ENCODE measurements at places on chromosomes 3 and 15.

GRCh38 chr3:38267662-38268061, 2.0 kb downstream of the SLC22A13 start:
- DNase-seq: no peak

DNA sequence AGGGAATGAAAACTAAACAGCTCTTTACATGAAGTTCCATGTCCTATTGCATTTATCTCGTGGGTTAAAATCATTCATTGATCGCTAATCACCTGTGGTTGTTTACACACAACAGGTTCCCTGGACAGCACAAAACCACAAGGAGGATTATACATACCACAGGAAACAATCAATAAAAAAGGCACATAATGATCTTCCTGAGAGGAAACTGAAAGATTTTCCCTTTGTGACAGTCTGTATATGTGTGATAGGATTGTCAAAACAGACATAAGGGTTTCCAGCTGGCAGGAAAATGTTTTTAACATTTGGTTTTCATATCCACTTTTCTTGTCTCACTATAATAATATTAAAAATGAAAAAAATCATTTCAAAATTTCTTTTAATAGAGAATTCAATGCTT, 541.8 kb downstream of the NLGN1 start:
- no peak for DNase-seq

GRCh38 chr3:187369089-187369447, 883 bp downstream of the RTP4 start:
- DNase-seq: no peak

GRCh38 chr3:160008961-160009360, 20.3 kb downstream of the IL12A start:
- no peak for DNase-seq

GRCh38 chr15:67731112-67731721, 94.1 kb upstream of the SKOR1 start:
- no peak for DNase-seq

GRCh38 chr3:174700736-174701135, 158.4 kb upstream of the NAALADL2 start:
- no peak for DNase-seq

DNA sequence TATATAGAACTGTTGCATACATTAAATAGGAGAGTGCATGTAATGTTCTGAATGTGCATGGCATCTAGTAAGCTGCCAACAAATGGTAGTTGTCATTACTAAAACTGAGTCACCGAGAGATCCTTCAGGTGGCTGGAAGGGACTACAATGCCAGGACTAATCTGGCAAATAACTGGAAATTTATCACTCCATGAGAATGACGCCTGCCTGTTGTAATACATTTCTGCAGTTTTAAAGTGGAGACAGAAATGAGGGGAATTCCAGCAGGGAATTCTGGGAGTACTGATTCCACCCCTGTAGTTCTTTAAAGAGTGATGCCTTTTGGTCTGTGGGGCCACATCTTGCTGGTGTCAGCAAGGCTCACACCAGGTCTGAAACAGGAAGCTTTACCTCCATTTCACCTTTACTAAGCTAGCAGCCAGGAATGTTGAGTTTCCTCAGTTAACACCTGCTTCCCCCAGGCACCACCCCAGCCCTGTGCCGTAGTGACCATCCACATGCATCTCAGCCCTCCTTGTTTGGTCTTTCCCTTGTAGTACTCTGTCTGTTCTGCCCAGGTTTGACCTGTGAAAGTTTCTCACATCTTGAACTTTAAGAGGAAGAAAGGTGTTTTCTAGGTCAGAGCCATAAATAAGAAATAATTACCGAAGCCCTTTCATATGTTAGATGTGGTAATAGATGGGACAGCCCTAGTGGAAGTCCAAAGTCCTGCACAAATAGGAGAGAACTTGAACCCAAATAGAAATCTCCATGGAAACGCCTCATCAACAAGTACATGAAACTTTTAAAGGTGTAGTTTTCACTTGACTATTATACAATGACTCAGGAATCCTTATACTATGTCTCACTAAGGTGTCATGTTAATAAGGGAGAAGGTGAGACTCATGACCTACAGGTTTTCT, 56.7 kb upstream of the LMOD3 start:
- no peak for DNase-seq

- no peak for DNase-seq
Observed at GRCh38 chr3:126612479-126613205, 42.3 kb downstream of the TXNRD3 start.

GRCh38 chr15:71542836-71543235, 267.5 kb upstream of the NR2E3 start:
- no peak for DNase-seq

GRCh38 chr3:36695769-36696137, 68.6 kb downstream of the DCLK3 start:
- no peak for DNase-seq

GRCh38 chr3:155938409-155938808, 68.0 kb downstream of the GMPS start:
- DNase-seq: no peak

GRCh38 chr3:132984181-132984580, 54.0 kb upstream of the TMEM108 start:
- no peak for DNase-seq

- DNase-seq: no peak
Observed at GRCh38 chr3:186220365-186220764, 111.5 kb upstream of the ETV5 start.

GRCh38 chr15:47675735-47676134, 41.6 kb upstream of the SEMA6D start:
- DNase-seq: no peak

- DNase-seq: no peak
Observed at GRCh38 chr3:67515778-67516177, 138.6 kb downstream of the SUCLG2 start.

DNA sequence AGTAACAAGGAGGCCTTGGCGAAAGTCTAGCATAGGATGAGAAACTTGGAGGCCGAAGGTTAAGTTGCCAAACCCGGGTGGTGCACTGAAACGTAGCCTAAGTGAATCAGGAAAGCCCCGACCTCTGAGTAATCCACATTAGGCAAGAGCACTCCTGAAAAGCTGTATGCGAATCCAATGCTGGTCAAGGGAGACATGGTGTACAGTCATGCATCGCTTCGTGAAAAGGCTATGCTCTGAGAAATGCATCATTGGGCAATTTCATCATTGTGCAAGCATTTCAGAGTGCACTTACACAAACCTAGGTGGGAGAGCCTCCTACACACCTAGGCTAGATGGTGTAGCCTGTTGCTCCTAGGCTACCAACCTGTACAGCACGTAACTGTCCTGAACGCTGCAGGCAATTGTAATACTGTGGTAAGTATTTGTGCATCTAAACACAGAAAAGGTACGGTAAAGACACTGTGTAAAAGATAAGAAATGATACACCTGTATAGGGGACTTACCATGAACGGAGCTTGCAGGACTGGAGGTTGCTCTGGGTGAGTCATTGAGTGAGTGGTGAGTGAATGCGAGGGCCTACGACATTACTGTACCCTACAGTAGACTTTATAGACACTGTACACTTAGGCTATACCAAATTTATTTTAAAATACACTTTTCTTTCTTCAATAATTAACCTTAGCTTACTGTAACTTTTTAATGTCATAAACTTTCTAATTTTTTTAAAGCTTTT, 222.5 kb downstream of the SHQ1 start:
- no peak for DNase-seq

DNA sequence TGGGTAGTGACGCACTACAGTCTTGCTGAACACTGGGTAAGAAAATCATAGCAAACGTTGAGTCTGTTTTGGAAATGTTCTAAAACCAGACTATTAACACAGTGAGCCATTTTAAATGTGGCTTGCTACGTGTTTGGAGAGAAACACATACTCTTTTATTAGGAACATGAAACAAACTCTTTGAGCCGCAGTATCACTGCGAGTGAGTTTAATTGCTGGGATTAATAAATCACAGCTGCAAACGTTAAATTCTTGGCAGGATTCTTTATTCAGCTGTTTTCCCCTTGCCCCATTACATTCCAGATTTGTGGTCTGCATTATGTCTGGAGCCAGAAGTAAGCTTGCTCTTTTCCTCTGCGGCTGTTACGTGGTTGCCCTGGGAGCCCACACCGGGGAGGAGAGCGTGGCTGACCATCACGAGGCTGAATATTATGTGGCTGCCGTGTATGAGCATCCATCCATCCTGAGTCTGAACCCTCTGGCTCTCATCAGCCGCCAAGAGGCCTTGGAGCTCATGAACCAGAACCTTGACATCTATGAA, 33.6 kb downstream of the BTD start:
- DNase-seq: no peak

DNA sequence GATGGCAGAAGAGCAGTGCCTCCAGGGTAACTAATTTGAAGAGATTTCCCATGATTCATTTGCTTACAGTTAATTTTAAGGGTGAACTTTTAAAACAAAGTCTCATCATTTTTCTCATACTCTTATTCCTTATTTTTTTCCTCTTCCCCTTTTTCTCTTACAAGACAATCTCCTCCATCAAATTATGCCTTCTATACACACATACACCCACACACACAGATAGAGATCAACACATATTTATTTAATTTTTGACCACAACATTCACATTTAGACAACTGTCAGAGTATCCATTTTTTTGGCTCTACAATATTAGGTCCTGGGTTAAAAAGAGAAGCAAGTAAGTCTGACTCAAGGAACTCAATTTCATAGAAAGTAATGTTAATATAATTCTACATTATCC, 37.6 kb downstream of the AAGAB start:
- DNase-seq: no peak

- DNase-seq: no peak
Observed at GRCh38 chr3:56137415-56137814, 330.9 kb downstream of the ERC2 start.
